G401 (cell line): ENCODE measurements at places on chromosomes 11 and 22.

GRCh38 chr11:65034423-65034822 lies 6.6 kb upstream of the SAC3D1 start:
- no peak for DNase-seq

DNA sequence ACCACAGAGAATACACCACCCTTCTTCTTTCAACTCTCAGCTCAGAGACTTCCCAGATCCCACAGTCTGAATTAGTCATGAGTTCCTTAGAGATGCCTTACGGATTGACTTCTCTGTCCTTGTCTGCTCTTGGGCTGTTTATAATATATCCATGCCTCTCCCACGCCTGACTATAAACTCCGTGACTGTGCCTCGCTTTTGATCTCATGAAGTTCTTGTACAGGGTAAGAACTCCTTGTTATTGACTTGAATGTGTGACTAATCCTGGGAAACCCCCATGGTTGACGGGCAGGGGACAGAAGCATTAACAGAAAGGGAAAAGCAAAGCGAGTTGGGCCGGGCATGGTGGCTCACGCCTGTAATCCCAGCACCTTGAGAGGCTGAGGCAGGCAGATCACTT lies 62.4 kb upstream of the POU2AF1 start:
- DNase-seq = no peak

- DNase-seq = no peak
Observed at GRCh38 chr22:47295226-47295901, 532.9 kb downstream of the TBC1D22A start.

DNA sequence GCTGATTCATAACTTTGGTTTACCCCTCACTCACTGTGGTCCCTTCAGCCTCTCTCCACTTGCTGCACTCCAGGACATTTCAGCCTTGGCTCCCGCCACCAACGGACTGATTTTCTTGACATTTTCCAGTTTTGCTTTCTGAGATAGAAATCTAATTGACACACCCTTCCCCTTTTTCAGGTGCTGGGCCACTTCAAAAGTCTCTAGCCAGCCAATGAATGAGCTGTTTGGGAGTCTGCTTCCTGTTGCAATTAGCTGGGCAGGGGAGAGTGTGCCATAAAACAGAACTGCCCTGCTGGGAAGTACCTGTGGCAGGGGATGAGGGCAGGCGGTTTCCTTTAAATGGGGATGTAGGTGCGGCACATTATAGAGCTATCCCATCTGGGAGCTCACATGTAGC lies 21.1 kb upstream of the PLET1 start:
- DNase-seq = no peak

GRCh38 chr22:39090426-39091064 lies 6.5 kb upstream of the APOBEC3H start:
- DNase-seq = no peak

DNA sequence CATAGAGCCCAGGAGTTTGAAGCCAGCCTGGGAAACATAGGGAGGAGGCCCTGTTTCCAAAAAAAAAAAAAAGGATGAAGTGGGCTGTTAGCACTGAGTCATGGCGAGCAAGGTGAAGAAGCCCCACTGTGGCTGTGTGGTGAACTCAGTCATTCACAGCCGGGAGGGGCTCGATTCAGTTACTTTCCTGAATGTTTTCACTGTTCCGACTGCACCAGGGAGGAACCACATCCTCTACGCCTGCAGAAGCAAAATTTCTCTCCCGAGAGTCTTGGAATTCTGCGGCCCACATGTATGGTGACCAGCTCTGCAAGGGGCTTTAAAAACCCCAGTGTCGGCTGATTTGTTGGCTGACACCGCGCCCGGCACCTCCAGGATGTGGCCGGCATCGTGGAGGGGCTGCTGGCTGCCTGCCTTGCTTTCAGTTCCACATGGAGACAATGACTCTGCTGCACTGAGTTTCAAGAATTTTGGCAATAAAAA lies 27.8 kb upstream of the GRAMD4 start:
- DNase-seq = no peak

DNA sequence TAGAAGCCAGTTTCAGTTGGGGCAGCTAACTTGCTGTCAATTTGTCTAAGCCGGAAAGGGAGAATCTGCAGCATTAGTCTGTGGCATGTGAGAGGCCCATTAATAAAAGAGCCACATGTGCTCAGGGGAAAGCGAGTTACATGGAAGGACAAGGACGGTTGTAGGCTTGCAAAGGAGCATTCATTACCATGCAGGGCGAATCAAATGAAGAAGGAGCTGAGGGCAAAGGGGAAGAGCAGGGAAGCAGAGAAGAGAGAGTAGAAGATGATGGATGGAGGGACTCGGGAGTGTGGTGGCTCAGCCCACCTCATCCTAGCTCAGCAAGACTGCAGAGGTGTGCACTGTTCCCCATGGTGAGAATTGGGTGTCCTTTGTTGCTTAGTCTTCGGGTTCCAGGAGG lies 152.7 kb upstream of the TBCEL start:
- no peak for DNase-seq

- DNase-seq = no peak
Observed at GRCh38 chr22:45972091-45972888, 4.7 kb downstream of the WNT7B start.

- no peak for DNase-seq
Observed at GRCh38 chr11:74025467-74026166, 16.7 kb upstream of the UCP3 start.

- DNase-seq = no peak
Observed at GRCh38 chr11:119688356-119688755, 40.6 kb downstream of the NECTIN1 start.

- no peak for DNase-seq
Observed at GRCh38 chr22:50186761-50187523, 1.2 kb downstream of the TRABD start.

- DNase-seq = no peak
Observed at GRCh38 chr11:122162095-122162494, 46.1 kb upstream of the BLID start.

- no peak for DNase-seq
Observed at GRCh38 chr11:116409238-116409637, 363.5 kb downstream of the BUD13 start.
